Bronchial epithelial cell (primary cell): ENCODE measurements at places on chromosomes 16 and 17.

DNA sequence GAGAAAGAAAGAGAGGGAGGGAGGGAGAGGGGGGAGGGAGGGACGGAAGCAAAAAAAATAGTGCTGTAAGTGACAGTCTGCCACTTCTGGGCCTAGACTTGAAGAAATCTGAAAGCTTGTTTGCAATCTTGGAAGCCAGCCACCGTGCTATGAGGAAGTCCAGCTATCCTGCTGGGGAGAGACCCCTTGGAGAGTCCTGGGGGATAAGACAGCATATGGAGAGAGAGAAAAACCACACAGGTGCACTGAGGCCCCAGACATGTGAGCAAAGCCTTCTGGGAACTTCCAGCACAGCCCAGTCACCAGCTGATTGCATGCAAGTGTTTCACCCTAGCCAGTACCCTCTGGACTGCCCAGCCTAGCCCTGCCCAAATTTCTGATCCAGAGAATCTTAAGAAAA, 12.6 kb upstream of the ALOX12B start:
- no peak for DNase-seq

DNA sequence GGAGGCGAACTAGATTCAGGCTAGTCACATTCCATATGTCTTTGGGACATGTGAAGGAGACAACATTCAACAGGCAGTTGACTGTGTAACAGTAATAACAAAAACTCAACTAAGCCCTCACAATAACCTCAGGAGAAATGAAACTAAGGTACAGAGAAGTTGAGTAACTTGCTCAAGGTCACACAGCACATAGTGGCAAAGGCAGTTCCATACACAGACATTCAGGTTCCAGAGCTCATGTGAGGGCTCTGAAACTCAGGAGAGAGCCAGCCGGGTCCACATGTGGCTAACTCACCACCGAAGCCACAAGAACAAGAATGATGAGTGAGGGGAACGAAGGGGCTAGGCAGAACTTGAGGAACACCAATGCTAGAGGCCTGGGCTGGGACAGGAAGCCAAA, 46.3 kb upstream of the CCL1 start:
- no peak for DNase-seq

DNA sequence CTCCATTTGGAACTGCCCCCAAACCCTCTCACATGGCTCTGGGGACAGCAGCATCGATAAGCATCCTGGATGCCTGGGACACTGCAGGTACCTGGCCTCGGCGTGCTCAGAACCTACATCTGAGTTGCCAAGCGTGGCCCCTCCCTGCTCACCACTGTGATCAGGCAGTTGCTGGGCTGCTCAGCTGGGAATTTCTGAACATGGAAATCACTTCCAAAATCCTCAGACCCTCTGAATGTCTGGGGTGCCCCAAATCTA, 6.3 kb downstream of the CDH5 start:
- DNase-seq = no peak

- no peak for DNase-seq
Measured at GRCh38 chr16:84042308-84042878, at the start of gene SLC38A8. Gene SLC38A8, minus strand, starts transcription at chr16:84042795. Its CDS starts 638 bp downstream, at chr16:84042157.

- DNase-seq = peak; percentile 38
Measured at GRCh38 chr17:12492450-12492849, 173.2 kb upstream of the MYOCD start.

DNA sequence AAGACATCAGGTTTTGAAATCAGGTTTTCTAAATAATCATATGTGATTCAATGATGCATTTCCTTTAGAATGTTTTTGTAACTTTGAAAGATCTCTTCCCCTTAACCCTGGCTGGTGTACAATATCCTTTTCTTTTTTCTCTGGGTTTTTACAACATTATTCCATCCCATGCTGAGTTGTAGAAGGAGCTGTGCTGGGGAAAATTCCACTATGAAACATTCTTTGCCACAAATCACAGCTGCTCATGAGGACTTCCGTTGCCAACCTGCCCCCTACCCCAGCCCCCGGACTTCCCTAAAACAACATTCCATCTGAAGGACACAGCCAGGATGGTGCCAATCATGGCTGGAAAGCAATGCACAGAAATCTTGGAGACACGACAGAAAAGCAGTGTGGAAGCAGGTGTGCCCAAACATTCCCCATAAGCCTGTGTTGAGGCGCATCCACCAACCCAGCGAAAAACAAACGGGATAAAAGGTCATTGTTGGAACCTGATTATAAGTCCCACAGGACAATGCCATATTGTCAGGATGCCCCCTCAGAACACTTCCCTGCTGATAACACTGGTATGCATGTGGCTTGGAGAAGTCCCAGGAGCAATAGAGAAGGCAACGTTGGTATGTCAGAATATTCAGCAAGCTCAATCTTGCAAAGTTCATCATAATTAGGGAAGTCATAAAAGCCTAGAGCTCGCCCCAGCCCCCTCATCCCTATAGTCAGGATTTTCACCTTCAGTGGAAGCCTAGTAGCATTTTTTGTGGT, 475.0 kb downstream of the HS3ST3B1 start:
- peak; percentile 40 for DNase-seq

GRCh38 chr16:76574651-76575050, 297.4 kb downstream of the CNTNAP4 start:
- no peak for DNase-seq

DNA sequence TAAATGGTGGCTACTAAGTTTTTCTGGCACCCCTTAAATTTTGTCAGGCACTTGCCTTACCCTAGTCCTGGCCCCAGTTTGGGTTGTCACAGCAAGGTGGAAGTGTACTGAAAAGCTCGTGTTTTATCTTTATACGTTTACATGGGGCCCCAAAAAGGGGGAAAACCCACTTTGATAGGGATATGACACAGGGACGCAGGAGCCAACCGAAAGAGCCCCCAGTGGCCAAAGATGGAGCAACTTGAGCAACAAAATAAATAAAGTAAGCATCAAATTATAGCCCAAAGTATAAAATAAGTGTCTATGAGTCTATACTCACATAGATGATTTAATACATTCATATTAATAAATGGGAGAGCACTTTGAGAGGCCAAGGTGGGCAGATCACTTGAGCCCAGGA, 5.0 kb upstream of the CETP start:
- no peak for DNase-seq
